NCI-H460 (cell line): ENCODE measurements at places on chromosomes 1 and 21. TPM values are rescaled to one million over a fixed set of nuclear protein-coding genes. Genes with fewer than 3 reads are reported as not detected.

- DNase-seq = no peak
Observed at GRCh38 chr1:45383191-45383590, 43.0 kb upstream of the MUTYH start.

GRCh38 chr1:206142011-206142410, 24.8 kb upstream of the AVPR1B start:
- DNase-seq = no peak

DNA sequence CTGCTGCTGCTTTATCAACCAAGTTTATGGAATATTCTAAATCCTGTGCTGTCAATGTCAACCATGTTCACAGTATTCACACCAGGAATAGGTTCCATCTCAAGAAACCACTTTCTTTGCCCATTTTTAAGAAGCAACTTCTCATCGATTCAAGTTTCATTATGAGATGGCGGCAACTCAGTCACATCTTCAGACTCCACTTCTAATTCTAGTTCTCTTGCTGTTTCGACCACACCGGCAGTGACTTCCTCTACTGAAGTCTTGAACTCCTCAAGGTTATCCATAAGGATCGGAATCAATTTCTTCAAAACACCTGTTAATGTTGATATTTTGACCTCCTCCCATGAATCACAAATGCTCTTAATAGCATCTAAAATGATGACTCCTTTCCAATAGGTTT, 39.7 kb upstream of the IFNLR1 start:
- no peak for DNase-seq

DNA sequence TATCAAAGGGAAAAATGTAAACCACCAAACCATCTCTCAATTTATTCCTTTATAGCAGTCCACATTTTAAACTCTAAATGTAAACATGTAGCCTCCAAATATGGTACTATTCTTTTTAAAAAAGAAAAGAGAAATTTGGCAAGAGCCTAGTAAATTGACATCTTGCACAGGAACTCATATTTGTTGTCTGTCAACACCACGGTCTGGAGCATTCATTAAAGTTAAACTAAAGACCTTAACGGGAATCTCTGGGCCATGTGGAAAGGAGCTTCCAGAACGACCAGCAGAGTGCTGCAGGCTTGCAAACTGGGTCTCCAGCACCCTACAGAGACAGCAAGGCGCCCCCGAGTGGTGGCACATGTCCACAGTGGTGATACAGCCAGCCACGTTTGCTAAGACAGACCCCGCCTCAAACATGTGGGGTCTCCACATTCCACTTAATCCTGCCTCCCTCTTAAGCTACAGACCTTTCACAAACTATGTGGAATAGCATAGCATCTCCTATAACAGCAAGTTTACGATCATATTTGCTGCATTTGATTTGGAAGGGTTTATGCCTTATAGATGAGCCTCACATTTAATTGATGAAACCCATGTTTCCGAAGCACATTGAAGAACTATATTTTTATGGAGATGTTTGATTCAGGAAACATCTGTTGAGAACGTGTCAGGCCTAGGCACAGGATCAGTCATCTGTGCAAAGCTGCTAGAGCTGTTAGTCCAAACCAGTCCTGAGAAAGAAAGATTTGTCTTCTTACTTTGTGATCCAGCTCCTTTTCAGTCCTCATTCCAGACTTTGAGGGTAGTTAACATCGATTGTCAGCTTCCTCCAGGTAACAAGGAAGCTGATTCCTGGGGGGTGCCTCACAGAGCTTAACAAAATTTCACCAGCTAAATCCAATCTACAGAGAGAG, 96.4 kb upstream of the BACE2 start:
- DNase-seq = no peak

DNA sequence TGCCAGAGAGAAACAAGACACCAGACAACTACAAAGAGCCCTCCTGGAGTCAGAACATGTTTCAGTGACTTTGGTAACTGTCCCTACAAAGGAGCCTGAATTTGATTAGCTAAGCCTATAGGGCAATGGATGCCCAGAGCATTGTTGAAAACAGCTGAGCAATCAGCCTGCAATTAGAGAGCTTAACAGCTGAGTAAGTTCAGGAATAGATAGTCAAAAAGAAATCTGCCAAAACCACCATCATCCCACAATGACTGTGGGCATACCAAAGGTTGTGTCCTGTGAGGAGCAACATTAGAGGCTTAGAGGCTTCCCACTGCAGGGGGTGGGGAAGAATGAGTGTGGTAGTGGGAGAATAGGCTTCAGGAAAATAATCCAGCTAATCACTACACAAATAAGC, 32.1 kb downstream of the SH3BP5L start:
- no peak for DNase-seq

GRCh38 chr1:8540261-8540941, 222.5 kb downstream of the SLC45A1 start:
- DNase-seq = no peak

GRCh38 chr1:178243119-178243518, 149.2 kb downstream of the RASAL2 start:
- no peak for DNase-seq

GRCh38 chr1:177116941-177117340, 47.6 kb downstream of the ASTN1 start:
- DNase-seq = no peak

DNA sequence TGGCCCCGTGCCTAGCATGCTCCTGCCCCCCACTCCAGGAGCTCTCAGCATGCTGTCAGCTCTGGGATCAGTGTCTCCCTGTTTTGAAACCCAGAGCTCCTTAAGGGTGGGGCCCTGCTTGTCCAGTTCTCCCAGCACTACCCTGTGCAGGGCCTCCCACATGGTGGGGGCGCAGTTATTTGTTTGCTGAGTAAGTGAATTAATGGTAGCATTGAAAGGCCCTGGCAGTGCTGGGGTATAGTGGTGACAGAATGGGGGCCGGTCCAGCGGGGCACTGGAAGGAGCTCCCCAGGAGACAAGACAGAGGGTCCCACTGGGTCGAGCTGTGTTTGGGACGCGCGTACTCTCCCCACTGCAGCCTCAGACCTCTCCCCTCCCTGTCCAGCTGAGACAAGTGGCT, 99.9 kb downstream of the NPHP4 start:
- DNase-seq = no peak

- no peak for DNase-seq
Observed at GRCh38 chr1:150083907-150084306, 16.3 kb downstream of the VPS45 start.

Gene CD1B
- not detected in 2 replicates for total RNA-seq

Gene SPRR2B
- not detected in 2 replicates for total RNA-seq

Gene DMRTA2
- 10.7 and 10.8 TPM in 2 replicates for total RNA-seq

Gene CHRM3
- total RNA-seq = 0.62 and 1.0 TPM in 2 replicates
